Stimulated activated CD4-positive, alpha-beta T cell treated with anti-CD3 and anti-CD28 coated beads, Interleukin-4, amount 100 ng/mL, for 1 hour (primary cell): ENCODE measurements at places on chromosomes 16 and 17.
A peak's percentile ranks its signal among the peaks of the same experiment; 100 is the strongest.

DNA sequence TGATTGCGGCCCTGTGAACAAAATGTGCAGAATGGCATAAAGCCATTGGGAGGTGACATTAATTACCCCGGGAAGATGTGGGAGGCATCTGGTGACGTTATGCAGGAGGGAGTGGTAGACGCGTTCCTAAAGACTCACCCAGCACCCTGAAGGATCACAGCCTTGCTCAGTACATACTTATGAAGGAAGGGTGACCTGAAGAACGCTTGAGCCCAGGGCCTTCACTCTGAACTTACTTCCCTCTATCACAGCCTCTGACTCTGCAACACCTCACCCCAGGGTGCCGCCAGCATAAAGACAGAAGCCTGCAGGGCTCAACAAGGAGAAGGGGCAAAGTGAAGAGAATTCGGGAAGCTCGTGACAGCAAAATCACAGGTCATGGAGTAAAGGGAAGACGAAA is 9.4 kb downstream of the MFSD6L start:
- DNase-seq: no peak

DNA sequence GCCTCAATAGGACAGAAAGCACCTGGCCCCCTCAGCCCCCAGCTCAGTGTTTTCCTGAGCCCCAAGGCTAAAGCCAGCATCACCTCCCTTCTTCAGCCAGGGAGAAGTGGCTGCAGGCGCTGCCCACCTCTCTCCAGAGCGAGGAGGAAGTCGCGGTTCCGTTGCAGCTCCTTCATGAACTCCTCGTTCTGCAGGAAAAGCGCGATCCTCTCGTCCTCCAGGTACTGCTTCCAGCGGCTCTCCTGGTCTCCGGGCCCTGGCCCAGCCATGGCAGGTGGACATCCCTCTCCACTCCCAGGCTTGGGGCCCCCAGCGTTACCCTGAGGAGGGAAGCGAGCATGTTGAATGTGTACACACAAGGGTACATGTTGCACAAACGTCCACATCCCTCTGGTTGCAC is 22.7 kb upstream of the MRPS23 start:
- DNase-seq: no peak

DNA sequence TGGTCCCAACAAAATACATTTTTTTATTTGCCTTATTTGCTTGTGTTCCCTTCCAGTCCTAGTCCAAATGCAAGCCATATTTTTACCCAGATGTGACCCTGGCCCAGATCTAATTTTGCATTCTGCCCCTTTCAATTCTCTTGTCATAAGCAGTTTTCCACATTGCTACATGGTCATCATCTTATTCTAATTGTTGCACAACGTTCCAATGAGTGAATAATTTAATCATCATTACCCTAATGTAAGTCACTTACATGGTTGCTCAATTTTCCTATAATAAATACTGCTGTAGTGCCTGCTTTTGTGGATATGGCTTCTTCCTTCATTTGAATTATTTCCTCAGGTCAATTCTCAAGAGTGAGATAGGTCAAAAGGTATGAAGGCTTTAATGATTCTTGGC is 12.8 kb downstream of the RSAD1 start:
- no peak for DNase-seq

DNA sequence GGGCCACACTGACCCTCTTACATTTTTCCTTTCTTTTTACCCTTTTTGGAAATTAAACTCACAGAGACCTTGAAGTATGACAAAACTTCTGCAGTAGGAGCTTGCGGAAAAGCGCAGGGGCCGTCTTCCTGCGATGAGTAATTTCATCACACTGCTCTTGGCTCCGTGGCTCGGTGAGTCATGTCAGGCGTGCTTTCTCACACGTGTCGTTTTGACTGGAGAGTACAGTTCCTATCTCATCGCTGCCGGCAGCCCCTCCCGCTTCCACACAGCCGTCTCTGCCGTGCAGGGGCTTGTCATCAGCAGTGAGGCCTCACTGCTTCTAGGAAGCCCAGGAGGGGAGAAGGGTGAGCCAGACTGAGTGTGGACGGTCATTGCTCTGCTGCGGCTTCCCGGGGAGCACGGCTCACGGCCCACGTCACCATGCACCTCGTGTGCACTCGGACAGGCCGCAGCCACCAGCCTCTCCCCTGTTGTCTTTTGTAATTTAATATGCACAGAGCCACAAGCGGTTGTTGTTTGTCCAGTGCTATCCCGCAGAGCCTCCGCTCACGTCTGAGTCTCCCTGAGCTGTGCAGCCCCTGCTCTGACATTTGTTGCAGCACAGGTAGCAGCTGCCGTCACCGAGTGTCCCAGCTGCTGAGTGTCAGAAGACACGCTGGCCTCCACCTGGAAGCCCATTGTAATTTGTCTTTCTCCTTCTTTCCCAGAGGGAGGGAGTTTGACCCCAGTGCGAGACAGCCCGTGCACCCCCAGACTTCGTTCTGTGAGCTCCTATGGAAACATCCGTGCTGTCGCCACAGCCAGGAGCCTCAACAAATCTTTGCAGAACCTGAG is 99.4 kb upstream of the CHMP6 start:
- DNase-seq: peak; percentile 89

- DNase-seq: no peak
These were observed 34.1 kb downstream of the EEF2K start for GRCh38 chr16:22240023-22240710.

- no peak for DNase-seq
These were observed 508.7 kb downstream of the KCNJ2 start for GRCh38 chr17:70677783-70678647.

DNA sequence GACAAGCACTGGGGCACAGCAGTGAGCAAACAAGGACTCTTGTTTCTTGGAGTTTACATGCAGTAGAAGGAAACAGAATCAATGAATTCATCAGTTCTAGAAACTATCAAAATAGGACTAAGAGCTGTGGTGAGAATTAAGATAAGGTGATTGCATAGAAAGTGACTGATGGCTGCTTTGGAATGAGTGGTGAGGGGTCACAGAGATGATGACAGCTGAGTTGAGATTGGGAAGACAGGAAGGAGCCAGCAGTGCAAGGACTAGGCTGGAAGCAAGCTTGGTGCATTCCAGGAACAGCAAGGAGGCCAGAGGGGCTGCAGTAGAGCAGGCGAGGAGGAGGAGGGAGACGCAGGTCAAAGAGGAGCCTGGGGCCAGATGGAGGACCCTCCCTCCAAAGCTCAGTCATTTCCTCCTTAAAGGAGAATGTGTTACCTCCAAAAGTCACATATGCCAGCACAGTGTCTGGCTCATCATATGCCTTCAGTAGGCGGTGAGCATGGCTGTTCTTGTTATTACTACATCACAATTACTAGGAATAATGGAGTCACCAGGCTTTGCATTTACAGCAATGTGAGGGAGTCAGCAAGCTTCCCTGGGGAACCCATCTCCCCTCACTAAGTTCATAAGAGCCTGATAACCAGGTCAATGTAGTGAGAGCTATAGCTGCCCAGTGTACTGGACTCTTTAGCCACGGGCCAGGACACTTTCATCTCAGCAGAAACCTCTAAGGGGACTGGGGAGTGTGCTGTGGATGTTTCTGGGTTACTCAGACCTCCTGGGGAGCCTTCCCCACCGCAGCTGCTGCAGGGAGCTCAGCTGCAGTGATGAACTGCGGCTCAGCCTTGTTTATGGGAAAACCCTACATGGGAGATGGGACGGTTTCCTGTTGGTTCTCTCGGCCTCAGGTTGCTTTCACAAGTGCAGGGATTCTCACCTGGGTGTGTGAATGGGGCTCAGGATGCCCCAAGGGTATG is 157.2 kb downstream of the SEC14L1 start:
- DNase-seq: no peak

- DNase-seq: no peak
These were observed 11.2 kb downstream of the BTBD17 start for GRCh38 chr17:74350486-74350885.

DNA sequence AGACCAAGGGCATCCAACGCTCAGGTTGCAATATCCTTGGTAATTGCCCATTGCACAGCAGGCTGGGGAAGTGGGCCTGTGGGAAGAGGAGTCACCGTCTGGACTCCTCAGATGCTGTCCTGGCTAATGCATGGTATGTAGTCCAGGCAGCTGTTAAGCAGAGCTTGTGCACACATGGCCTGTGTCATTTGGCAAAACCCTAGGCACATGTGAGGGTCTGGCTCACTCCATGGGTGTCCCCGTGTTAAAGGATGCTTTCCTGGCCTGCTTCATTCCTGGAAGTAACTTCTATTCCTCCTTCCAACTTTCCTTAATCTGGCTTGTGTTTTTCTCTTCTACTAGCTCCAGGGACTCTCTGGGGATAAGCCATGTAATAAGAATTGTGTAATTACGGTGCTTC is 378.0 kb upstream of the CA10 start:
- no peak for DNase-seq

DNA sequence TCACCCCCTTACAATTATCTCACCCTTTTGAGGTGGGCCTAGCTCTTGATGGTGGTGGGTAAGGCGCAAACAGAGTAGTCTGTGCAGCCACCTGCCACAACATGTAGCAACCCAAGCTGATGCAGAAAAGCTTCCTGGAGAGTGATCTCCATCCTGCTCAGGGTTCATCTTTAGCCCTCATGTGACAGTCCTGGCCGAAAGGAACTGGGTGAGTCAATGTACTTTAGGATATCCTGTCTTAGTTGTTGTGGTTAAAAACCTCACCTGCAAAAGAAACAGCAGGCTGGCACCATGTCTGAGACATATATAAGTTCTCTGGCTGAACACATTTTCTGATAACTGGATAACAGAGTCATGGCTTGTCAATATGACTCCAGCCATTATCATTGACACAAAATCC is 183.5 kb upstream of the CPHXL start:
- DNase-seq: no peak

DNA sequence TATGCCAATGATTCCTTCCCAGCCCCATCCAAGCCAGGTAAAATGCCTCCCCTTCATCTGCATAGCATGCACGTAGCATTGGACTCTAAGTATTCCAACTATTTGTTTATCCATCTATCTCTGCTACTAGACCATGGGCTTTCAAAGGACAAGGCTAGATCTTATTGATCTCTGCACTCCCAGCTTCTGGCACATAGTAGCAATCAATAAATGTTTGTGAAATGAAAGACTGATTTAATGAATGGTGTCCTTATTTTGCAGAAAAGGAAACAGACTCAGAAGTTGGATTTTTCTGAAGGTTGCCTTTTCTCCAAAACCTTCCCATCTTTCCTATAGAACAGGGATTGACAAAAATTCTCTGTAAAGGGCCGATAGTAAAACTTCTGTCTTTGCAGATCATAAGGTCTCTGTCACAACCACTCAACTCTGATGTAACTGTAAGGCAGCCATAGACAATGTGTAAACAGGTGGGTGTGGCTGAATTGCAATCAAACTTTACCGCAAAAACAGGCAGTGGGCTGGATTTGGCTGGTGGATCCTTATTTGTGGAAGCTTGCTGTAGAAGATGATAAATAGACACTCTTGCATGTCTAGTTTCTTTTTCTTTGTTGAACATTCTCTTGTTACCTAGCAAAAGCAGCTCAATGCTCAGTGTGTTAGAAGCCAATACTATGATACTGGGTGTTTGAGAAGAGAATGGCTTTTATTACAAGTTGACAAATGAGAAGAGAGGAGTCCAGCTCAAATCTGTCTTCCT is 7.6 kb upstream of the CMTR2 start:
- no peak for DNase-seq

DNA sequence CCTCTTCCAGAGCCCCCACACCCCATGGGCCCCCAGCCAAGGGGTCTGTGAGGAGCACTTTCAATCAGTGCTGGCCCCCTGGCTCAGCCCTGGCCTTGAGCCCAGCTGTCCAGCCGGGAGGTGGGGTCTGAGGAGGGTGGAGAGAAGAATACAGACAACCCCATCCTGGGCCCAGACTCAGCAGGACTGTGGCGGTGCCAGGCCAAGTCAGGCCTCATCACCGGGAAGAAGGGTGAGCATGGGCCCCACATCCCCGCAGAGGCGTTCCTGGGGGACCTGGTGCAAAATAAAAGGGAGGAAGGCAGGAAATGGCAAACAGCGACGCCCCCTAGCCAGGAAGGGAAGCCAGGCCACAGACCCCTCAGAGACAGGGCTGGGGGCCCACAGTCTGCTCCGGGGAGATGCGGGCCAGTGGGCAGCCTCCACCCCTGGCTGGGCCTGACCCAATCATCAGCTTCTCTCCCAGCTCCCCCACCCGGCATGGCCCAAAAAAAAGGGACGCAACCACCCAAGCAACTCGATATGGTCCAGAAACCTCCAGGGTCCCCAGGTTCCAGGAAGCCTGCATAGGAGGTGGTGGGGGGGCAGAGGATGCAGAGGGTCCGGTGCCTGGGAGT is 20.6 kb downstream of the ZNF423 start:
- DNase-seq: no peak

GRCh38 chr17:76675648-76676047 is 32.1 kb upstream of the ST6GALNAC1 start:
- DNase-seq: no peak

- DNase-seq: no peak
These were observed 5.7 kb downstream of the DHRS7B start for GRCh38 chr17:21132428-21132827.

GRCh38 chr16:52308051-52308450 is 238.9 kb downstream of the TOX3 start:
- DNase-seq: no peak
